Epithelial cell of proximal tubule (primary cell): ENCODE measurements at places on chromosomes 5 and 9. TPM values are rescaled to one million over a fixed set of nuclear protein-coding genes. Genes with fewer than 3 reads are reported as not detected.

The AUH gene
- total RNA-seq, result 13.8 and 16.8 TPM in 2 replicates

DNA sequence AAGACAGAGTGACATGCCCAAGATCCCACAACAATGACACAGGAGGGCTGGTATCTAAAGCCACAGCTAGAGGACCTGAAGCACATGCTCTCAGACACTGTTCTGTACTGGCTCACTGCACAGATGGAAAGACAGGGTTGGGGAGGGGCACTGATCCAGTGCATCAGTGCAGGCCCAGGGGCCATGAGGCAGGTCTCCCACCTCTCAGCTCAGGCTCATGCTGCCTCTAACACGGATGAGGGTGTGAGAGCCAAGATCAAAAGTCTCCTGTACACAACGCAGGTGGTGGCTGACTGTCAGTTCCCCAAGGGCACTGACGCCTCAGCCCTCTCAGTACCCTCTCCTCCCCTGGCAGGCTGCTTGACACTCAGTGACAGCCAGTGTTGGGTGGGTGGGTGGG, 10.9 kb downstream of the RAPGEF1 start:
- no peak for DNase-seq

The MED7 gene
- total RNA-seq, result 13.1 and 20.5 TPM in 2 replicates

The C9orf50 gene
- total RNA-seq, result 0.69 TPM in 1 of 2 replicates, not detected in the other

DNA sequence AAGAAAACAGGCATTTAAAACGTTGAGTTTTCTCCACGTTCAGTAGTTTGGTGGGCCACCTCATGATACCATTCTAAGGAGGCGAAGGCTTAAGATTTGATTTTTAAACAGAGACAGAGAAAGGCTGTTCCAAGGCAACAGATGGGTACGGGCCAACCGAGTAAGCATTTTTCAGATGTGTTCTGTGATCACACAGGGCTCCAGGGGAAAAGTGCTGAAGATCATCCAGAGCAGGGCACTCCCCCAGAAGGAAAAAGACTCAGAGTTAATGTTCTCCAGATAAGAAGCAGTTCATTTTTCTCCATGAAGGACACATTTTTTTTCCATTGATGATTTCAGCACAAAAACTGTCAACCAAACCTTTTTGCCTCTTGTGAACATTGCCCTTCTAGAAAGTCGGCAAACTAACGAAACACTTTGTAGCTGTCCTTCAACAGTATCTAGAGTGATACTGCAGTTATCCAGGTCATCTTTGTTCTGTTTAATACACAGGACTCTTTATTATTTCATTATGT, 138.7 kb downstream of the ALDH1A1 start:
- DNase-seq, result no peak

DNA sequence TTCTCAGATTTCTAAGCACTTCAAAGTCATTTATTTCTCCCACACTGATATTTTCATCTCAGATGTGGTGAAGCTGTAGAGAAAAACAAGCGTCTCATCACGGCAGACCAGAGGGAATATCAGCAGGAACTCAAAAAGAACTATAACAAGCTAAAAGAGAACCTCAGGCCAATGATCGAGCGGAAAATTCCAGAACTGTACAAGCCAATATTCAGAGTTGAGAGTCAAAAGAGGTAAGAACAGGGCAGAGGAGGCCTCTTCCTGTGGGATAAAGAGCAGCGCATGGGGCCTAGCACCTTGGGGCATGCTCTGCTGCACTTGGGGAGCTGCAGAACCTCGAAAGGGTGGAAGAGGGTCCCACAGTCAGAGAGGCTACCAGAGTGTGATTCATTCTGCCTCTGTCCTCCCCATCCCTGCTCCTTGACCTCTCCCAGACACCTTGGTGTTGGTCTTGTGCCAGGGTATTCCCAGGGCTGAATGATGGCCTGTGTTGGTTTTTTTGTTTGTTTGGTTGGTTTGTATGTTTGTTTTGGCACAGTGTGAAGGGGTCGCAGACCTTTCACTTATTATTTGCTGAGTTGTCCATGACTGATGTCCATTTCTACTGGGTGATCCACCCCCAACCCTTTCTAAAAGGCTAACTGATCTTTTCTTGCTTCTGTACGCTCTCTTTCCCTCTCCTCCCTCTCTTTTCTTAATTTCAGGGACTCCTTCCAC, 248.9 kb downstream of the DOCK8 start:
- no peak for DNase-seq

GRCh38 chr5:91111473-91112238, 271.5 kb downstream of the ARRDC3 start:
- no peak for DNase-seq

DNA sequence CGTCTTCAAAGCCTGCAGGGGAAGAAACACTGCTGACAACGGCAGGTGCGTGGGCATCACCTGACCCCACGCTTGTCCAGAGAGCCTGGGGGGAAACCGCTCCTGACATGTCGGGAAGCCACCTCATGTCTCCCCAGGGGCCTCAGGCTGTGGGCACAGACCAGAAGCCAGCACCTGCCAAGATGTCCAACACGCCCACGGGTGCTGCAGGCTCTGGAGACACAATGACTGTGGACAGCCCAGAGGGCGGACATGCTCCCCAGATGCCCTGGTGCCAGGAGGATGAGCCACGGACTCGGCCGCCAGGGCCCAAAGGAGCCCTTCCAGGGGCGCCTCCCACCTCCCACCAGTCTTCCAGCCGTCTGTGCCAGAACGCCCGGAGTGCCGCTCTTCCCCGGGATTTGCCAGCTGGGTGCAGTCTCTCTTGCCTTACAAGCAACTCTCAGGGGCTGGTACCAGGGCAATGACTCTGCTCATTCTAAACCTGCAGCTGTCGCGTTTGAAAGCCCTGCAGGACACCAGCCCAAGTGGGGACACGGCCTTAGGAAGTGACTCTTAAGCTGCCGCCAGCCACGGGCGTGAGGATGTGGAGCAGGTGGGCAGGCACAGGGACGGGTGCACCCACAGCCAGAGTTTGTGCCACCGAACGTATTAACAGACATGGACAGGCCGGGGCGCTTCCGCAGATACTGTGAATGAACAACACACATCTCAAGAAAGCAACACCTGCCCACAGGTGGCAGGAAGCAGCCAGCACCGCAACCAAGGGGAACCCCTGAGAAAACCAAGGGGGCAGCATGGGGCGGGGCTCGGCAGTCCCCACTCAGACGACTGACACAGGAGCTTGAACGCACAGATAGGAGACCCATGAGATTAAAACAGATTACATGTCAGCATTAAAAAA, 6.8 kb upstream of the LHX3 start:
- no peak for DNase-seq
